ENCODE measurements at places on chromosomes 1 and 21.

GRCh38 chr1:109910123-109910962 lies at the start of gene CSF1:
Gene CSF1, plus strand, starts transcription at chr1:109910849. Its CDS starts 175 bp downstream, at chr1:109911024.
- peak; percentile 70 for DNase-seq

DNA sequence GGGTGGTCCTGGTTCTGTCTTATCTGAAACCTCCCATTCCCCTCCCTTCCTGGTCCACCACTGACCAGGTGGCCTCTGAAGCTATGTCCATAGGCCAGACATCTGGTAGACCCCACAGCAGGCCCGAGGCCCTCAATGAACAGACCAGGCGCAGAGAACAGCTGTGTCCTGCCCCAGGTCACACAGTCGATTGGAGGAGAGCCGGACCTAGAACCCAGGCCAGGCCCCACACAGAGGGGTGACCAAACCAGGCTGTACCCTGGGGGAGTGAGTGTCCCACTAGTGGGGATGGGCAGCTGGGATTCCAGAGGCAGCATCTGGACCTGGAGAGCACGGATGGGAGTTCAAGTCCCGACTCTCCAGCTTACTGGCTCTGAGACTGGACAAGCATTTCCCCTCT lies 29.2 kb downstream of the RNU1-1 start:
- no peak for DNase-seq

GRCh38 chr1:22057861-22058260 lies 5.4 kb downstream of the CDC42 start:
- no peak for DNase-seq

GRCh38 chr1:93186667-93187066 lies 6.1 kb downstream of the CCDC18 start:
- DNase-seq: no peak

GRCh38 chr1:195962051-195962450 lies 646.2 kb downstream of the KCNT2 start:
- DNase-seq: no peak

GRCh38 chr21:36209626-36210171 lies 53.1 kb downstream of the DOP1B start:
- no peak for DNase-seq

- DNase-seq: no peak
These were observed 3.0 kb upstream of the TMCC2 start for GRCh38 chr1:205224736-205225135.

DNA sequence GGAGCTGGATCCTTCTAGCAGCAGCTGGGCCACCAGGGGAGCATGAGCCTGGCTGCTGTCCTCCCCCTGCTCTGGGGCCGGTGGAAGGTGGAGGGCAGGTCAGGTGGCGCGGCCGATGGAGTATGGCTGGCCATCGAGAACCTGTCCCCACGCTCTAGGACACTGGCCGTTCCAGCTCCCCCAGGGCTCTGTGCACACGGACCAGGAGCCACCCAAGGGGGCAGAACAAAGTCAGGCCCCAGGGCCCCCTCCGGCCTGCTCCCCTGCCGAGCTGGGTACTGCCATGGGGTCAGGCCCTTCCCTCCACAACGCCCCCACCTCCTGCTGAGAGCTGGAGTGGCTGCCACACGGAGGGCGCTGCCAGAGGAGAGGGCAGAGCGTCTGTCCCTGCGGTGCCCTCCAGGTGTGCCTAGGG lies 4.5 kb upstream of the PLCH2 start:
- no peak for DNase-seq

DNA sequence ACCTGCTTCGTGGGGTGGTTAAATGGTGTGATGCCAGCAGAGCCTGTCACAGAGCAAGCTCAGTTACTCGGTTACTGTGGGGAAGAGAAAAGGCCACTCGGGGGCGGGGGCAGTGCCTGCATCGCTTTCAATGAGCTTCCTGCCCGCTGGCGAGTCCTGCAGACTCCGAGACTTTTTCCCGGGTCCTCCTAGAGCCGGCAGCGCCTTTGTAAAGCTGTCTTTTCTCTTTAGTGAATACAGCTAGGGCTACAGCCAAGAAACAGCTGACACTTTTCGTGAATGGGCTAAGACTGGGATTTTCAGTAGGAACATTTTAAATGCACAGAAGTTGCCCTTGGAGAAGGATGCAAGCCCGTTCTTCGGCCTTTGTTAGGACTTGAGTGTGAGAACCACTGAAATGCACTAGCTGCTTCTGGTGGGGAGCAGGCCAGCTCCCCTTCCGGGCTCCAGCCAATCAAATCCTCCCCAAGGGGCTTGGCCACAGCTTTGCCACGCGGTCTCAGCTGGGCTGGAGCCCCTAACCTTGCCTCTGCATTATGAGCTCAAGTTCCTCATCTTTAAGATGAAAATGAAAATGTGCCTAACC lies 23.4 kb upstream of the EFHD2 start:
- DNase-seq: peak; percentile 46

DNA sequence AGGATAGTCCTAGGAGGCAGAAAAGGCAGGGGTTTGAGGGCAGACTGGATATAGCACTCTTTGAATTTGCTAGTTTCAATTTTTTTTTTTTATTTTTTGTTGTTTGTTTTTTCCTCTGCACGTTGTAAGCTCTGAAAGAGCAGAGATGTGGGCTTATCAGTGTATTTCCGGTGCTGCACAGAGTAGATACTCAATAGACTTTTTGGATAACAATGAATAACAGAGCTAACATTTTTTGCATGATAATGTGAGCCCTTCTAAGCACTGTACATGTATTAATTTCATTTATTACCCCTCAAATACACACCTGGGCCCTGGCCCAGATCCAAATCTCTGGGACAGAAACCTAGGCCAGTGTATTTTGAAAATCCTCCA lies 17.1 kb upstream of the PARP1 start:
- DNase-seq: no peak

- no peak for DNase-seq
These were observed 38.0 kb upstream of the PPP2R5A start for GRCh38 chr1:212247179-212247721.

GRCh38 chr21:31360717-31361116 lies 16.7 kb upstream of the TIAM1 start:
- no peak for DNase-seq

DNA sequence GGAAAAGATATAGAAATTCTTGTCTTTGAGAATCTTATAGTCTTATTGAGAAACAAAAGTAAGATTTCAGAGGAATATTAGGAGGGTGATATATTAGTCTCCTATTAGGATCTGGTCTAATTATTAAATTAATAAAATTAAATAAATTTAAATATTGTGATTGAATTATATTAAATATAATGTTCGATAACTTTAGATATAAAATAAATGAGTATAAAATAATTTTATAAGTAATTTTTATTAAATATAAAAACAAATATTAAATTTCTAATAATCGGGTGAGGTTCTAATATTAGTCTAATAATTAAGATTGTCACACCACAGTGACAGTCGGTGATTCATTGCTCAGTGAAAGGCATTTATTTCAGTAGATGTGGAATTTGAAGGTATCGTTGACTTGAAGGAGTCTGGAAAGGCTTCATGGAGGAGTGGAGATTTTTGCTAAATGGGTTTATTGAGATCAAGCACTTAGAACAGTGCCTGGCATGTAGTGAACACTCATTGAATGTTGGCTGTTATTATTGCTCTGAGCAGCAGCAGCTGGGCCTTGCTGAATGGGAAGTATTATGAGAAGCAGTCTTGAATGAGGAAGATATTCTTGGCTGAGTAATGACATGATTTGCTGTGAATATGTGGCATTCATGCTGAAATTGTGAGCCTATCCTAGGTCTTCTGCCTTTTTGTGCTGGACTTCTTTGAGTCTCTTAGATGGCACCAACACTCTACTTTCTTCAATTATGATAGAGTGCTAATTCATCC lies 74.6 kb downstream of the USP25 start:
- peak; percentile 83 for DNase-seq

DNA sequence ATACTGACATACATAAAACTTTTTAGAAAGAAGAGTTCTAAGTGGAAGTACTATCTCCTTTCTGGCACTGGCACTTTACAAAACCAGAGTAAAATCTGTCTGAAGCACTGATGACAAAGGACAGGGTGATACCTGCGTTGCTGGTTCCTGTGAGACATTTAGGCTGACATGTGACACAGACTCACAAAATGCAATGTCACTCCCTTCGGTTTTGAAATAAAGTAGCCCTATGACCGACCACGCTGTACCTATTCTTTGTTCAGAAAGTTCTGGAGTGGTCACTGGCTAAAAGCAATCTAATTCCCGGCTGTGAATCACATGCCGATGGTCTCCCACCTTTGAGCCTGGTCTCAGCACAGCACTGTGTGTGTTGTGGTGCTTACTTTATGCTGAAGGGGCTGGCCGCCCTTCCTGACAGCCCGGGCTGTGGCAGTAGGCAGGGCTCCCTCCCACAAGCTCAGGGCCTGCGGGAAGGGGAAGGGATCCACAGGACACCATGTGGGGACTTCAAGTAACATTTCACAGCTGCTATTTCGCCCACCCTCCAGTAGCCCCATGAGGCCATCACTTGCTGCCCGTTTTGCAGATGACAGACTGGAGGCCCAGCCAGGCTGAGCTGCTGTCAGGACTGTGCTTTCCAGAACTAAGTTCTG lies 48.0 kb downstream of the MRPL37 start:
- no peak for DNase-seq

DNA sequence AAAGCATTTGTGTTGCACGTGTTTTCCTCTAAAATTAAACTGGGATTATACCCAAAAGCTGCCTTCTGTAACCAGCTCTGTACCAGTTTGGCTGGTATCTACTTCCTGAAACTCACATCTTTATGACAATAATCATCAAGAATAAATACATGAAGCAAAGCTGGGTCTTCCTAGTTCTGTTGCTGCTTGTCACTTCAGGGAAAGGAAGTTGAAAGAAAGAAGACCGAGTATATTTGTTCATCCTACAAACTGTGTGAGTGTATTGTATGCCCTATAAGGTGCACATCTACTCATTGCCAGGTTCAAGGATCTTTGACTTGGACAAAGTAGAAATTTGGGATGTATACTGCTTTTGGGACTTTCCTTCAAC lies 29.1 kb upstream of the IFNGR2 start:
- DNase-seq: no peak

DNA sequence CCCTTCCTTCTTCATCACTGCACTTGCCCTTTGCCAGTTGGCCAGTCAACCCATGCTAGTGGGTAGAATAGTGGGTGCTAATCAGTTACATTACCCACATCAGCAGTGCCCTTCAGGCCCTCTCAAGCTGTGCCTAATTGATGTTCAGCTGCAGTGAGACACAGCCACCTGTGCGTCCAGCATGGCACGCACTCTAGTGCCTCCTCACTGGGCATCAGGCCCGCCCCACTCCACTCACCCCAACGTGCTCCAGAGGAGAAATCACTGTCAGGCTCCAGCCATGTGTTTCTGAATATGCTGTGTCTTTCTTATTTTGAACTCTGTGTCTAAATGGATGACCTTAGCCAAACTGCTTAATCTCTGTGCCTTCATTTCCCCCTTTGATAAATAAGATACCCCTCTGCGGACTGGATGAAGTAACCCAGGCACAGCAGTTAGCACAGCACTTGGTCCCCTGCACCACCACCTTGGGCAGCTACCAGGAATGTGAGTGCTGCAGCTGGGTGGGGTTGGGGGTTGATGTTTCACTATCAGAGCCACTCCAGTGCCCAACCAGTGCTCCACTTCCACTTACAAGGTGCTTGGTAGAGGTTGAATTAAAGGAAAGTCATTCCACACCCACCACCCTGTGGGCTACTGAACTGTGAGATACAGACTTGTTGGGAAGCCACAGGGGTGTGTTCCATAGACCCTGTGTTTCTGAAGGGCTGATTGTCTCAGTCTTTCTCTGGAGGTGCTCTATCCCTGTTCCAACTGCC lies 8.9 kb upstream of the ADORA3 start:
- no peak for DNase-seq

- no peak for DNase-seq
These were observed 42.4 kb downstream of the CASQ2 start for GRCh38 chr1:115726161-115726560.

- no peak for DNase-seq
These were observed 1.4 kb downstream of the PPP2R5A start for GRCh38 chr1:212286556-212287131.

DNA sequence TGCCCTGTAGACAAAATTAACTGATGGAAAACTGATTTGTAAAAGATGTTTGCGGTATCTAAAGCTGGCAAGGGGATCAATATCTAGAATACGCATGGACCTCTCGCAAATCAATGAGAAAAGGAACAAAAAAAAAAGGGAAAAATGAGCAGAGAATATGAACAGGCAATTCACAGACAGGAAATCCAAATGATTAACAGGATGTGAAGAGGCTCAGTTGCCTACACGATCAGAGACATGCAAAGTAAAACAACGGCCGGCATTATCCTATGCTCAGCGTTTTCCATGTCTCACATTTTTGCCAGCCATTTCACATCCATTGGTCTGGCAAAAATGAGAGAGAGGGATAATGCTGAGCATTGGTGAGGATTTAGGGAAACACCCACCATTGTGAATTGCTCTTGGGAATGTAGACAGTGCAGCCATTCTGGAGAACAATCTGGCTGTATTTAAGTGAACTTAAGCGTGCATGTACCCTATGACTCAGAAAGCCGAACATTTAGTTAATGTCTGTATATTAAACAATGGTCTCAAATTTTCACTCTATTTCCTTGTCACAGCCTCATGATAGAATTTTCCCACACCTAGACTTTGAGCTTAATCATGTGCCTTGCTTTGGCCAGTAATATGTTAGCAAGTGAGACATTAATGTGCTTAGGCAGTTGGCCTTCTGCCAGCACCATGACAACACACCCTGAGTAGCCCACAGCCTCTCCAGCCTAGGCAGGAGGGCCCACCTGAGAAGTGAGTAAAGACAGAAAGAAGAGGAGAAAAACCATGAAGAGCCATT lies 61.0 kb upstream of the NBPF3 start:
- no peak for DNase-seq
